ENCODE measurements at places on chromosomes 1 and 21. TPM values are rescaled to one million over a fixed set of nuclear protein-coding genes. Genes with fewer than 3 reads are reported as not detected.

GRCh38 chr1:186983327-186983726 lies 154.6 kb downstream of the PLA2G4A start:
- DNase-seq, result no peak

GRCh38 chr1:154081386-154082126 lies 73.3 kb downstream of the NUP210L start:
- DNase-seq, result no peak

The AGBL4 gene
- 3.3 TPM for total RNA-seq

DNA sequence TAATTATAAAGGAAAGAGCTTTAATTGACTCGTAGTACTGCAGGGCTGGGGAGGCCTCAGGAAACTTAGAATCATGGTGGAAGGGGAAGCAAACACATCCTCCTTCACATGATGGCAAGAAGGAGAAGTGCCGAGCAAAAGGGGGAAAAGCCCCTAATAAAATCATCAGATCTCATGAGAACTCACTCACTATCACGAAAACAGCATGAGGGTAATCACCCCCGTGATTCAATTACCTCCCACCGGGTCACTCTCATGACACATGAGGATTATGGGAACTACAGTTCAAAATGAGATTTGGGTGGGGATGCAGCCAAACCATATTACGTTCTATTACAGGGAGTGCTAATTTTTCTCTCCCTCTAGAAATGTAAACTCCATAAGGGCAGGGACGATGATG lies 14.2 kb upstream of the MRPS14 start:
- DNase-seq, result no peak

DNA sequence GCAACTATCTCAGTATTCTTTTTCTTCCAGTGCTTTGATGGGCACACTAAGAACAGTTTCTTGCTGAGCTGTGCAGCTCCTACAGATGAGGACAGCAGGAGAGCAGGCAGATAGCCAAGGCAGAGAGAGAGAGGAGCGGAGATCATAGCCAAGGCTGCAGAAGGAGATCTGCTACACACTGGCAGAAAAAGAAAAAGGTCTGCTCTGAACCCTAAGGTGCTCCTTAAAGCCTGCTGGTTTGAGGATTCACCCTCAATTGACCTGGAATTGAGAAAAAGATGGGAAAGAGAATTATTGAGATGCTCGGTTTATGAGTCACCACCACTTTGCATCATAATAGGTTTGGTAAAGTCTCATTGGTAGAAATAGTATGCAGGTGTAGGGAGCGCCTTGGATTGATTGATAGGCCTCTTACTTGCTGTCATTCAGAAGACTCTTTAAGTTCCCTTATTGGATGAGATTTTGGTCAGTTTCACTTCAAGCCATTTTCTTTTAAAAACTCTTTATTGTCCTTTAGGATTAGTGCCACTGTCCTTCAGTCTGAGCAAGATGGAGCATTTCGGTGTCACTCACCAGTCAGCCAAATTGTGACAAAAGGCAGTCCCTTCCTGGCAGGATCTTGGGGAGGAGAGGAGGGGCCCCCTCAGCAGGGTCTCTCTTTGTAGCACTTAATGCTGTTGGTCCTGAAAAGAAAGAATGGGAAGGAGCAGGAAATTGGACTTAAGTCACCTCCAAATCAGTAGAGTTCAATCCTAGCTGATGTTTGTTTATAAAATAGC lies 685.0 kb downstream of the ADGRL2 start:
- no peak for DNase-seq

The C1orf167 gene
- total RNA-seq, result not detected

GRCh38 chr1:211198111-211198510 lies 61.1 kb upstream of the RCOR3 start:
- DNase-seq, result no peak

The CFAP107 gene
- under 0.01 TPM for total RNA-seq

DNA sequence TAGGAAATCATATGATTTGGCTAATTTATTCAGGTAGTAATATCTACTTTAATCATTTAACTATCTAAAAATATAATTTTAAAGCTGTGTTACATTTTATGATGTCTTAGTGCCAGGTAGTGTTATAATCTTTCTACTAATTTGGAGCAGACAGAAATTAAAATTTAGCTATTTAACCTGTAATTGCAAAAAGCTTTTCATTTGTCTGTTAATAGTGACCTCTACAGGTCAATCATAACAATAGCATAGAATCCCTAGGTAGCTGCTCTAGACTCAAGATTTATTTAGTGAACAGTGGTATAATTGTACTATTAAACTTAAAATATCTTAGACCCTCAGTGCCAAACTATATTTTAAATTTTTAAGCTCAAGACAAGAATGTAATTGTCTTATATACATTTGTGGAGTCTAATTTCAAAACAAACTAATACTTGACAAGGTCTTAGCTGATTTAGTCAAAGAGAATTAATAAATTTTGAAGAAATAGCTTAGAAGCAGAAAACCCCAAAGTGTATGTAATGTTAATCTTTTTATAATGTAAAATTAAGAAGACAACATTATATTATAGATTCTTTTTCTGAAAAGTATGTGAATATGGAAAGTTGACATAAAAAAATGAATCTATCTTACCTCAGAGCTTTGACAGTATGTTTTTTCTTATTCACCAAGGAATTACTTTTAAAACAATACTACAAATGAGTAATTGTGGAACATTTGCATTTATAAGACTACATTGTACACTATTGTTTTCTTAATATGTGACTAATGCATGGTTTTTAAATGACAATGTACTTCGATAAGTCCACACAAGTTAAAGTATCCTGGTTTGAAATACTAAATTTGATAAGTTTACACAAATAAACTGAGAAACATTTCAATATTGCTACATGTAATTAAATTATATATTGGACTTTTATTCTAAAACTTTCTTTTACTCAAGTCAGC lies 64.1 kb upstream of the RNPC3 start:
- DNase-seq, result peak; percentile 12

The ARHGEF16 gene
- total RNA-seq, result not detected

The SMPDL3B gene
- 0.82 TPM for total RNA-seq

GRCh38 chr1:56550138-56550858 lies 29.1 kb downstream of the PLPP3 start:
- DNase-seq, result no peak

The ZFP69 gene
- 19.2 TPM for total RNA-seq

The HNRNPCL2 gene
- not detected for total RNA-seq

- DNase-seq, result no peak
Measured at GRCh38 chr1:18937539-18937938, 18.9 kb downstream of the IFFO2 start.

DNA sequence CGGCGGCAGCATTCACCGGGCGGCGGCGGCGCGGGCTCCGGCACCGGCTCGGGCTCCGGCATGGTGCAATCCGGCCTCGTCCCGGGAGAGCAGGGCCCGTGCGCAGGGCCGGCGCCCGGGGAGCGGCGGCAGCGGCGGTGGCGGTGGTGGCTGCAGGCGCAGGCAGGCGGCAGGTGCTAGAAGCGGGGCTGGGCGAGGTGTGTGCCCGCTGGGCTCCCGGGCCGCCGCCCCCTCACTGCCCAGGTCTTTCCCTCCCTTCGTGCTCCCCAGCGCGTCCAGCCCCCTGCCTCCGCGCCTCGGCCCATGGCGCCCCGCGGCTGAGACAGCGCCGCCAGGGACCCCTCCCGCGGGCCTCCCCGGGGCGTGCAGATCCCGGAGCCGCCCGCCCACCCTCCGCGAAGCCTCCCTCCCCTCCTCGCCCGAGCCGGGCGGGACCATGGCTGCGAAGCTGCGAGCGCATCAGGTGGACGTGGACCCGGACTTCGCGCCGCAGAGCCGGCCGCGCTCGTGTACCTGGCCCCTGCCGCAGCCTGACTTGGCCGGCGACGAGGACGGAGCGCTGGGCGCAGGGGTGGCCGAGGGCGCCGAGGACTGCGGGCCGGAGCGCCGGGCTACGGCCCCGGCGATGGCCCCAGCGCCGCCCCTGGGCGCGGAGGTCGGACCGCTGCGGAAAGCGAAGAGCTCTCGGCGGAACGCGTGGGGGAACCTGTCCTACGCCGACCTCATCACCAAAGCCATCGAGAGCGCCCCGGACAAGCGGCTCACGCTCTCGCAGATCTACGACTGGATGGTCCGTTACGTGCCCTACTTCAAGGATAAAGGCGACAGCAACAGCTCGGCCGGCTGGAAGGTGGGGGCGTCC lies 492 bp downstream of the FOXO6 start:
- peak; percentile 66 for DNase-seq

The PCSK9 gene
- total RNA-seq, result 4.1 TPM

The AADACL3 gene
- total RNA-seq, result not detected

DNA sequence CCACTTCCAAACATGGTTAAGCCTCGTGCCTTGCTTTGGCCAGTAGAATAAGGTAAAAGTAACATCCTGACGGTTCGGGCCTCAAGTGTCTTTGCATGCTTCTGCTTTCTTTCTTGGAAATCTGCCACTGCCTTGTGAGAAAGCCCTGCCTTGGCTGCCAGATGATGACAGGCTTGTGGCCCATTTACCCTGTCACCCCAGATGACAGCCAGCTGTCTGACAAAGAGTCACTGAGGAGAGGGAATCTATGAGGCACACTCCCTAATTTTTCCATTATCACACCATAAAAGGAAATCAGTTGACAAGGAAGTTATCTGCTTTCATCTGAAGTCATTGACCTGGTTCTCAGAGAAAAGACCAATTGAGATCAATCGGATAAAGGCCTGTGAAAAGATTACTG lies 199.8 kb downstream of the USH2A start:
- DNase-seq, result no peak

DNA sequence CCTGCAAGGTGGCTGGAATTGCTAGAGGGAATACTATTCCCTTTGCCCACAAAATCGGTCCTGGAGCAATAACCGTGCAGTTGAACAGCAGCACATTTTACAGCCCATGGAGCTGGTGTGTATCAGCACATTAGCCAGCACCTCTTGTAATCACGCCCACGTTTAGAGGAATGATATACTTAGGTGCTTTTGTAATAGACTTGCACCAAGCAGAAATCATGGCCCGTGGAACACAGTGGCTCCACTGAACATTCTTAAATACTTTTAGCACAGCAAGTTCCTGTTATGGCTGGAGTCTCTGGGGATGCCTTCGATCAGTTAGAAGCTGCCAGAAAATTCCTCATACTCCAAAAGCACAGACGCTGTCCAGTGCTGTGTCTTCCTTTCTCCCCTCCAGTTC lies 218.1 kb upstream of the FAM78B start:
- DNase-seq, result no peak

DNA sequence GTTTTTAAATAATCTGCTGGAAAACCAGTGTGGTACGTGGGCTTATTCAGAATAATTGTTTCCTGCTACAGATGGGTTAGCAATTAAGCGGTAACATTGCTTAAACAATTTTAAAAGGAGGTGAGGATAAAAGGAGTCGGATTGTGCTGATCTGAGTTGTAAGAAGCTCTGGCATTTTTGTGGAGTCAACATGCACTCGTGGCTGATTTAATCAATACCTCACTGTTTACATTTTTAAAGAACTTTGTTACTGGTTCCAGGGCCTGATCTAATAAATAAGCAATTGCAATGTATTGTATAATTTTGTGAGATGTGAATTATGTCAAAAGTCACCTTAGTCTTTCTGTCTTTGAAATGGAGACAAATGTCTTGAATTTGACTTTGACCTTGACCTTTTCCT lies 474.0 kb downstream of the SETD4 start:
- DNase-seq, result no peak

The DENND2C gene
- 2.0 TPM for total RNA-seq

DNA sequence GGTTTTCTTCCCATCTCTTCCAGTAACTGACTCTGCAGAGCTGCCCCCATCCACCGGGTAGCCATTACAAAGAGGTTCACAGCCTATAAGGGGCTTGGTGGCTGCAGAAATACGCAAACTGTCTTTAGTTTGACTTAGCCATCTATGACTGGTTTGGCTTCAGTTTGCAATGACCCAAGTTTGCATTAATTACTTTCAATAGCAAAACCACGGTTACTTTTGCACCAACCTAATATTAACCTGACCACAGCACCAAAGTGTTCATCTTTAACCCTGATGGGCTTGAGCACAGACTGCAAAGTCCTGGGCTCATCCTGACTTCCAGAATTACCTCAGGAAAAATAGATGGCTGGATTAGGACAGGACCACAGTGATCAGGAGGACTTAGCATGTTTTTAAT lies 2.2 kb upstream of the HAO2 start:
- DNase-seq, result no peak

GRCh38 chr1:21311016-21311415 lies 20.8 kb upstream of the ECE1 start:
- no peak for DNase-seq

DNA sequence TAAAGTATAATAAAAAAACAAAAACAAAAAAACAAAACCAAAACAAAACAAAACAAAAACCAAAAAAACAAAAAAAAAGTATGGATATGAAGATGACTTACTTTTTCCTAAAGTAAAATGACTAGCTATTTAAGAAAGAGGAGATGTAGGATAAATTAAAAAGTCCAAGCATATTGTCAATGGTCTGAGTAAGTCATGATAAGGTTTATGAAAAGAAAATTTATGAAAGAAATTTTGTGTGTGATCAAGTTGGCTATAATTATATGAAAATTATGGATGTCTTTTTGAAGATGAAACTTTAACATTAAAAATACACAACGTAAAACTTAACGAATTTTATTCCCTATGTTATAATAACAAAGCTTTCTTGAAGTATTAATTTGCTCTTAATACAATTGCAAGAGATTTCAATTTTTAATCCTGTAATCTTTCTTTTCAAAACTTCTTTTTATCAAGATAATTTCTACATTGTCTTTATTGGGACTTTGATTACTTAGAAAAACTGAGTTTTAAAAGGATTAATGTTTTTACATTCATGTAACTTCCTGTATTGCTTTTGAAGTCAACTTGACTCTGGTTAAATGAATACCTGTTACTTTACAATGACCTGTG lies 200.9 kb upstream of the IVNS1ABP start:
- no peak for DNase-seq

GRCh38 chr1:109356505-109356904 lies 41.2 kb downstream of the SORT1 start:
- DNase-seq, result no peak

DNA sequence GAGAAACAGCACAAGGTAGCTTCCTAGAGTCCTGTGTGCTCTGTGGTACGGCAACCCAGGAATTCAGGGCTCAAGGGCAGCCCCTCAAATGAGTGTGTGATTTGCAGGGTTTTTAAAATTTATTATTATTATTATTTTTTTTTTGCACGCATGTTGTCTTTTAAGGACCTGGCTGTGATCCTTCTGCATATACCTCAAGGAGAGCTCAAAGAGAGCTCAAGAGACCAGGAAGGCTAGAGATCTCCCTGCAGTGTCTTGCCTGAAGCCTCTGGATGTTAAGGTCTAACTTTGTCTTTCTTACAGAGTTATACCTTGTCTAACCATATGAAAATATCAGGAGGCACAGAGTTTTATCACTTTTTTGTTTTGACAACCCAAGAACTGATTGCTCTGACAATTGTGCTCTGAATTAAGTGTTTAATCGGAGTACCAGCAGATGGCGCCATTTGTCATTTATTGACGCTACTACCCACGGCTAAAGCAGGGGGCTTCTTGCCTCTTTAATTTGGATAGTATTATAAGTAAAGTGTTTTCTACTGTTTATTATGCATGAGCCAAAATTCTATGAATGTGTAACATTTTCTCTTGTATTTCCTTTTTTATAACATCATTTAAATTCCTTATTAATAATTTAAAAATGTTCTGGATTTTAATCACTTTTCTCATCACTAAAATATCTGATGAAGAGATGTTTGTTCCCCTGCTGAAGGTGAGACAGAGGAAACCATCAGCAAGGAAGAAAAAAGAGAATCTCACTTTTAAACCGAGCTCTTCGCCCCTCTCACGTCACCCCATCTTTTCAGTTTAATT lies 35.8 kb upstream of the LMO4 start:
- DNase-seq, result peak; percentile 30

GRCh38 chr1:6690186-6690585 lies 11.4 kb downstream of the DNAJC11 start:
- DNase-seq, result no peak

The INSRR gene
- under 0.01 TPM for total RNA-seq
